ENCODE measurements at places on chromosomes 3 and 15. TPM values are rescaled to one million over a fixed set of nuclear protein-coding genes. Genes with fewer than 3 reads are reported as not detected.

Gene DNAJA4
- total RNA-seq, result 3.2 TPM

GRCh38 chr3:169812332-169813235 lies at the start of the genes LRRC34 and LRRIQ4:
TSS of gene LRRC34 (minus strand) at chr3:169812904. CDS start at chr3:169812548, 356 bp downstream.
TSS of gene LRRIQ4 (plus strand) at chr3:169812870. CDS start at chr3:169821922, 9,052 bp downstream.
- no peaks in the 10 kb centered on the region for H3K27me3 ChIP-seq
- H3K4me3 ChIP-seq, result peak within 1 kb of the TSS; percentile 32
- peaks cover 13% of the 10 kb centered on the region for H3K4me1 ChIP-seq
- H3K27ac ChIP-seq, result peak within 1 kb of the TSS; percentile 66

- peaks cover 13% of the 10 kb centered on the region for H3K4me1 ChIP-seq
- no peak for DNase-seq
- H3K27me3 ChIP-seq, result no peaks in the 10 kb centered on the region
- H3K4me3 ChIP-seq, result peak overlapping the region; percentile 23
- H3K36me3 ChIP-seq, result peaks cover 17% of the 10 kb centered on the region
These were observed 635 bp upstream of the RCN2 start for GRCh38 chr15:76930831-76931396.

DNA sequence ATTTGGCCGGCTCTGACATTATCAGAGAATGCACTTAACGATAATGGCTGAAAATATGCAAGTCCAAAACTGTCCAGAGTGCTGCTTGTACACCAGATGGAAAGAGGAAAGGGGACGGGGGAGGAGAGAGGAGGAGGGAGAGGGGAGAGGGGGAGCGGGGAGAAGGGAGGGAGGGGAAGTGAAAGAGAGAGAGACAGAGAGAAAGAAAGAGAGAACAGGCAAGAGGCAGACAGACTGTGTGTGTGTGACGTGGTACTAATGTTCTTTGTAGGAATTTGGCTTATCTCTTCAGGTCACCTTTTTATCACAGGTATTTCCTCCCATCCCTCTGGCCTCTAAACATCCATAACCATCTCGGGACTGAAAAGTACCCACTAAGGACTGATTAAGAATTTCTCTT lies 75.1 kb upstream of the LMOD3 start:
- H3K27me3 ChIP-seq, result no peaks in the 10 kb centered on the region
- H3K27ac ChIP-seq, result no peak overlapping the region
- peaks cover 44% of the 10 kb centered on the region for H3K36me3 ChIP-seq
- DNase-seq, result no peak
